ENCODE measurements at places on chromosomes 4 and X.

DNA sequence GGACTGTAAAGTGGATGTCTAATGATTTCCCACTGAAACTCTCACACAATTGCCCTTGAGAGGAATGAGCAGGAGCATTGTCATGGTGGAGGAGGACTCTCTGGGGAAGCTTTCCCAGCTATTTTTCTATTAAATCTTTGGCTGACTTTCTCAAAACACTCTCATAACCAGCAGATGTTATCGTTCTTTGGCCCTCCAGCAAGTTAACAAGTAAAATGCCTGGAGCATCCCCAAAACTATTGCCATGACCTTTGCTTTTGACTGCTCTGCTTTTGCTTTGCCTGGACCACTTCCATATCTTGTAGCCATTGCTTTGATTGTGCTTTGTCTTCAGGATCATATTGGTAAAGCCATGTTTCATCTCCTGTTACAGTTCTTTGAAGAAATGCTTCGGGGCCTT is 120.2 kb upstream of the PDE5A start:
- peak; percentile 93 for DNase-seq

DNA sequence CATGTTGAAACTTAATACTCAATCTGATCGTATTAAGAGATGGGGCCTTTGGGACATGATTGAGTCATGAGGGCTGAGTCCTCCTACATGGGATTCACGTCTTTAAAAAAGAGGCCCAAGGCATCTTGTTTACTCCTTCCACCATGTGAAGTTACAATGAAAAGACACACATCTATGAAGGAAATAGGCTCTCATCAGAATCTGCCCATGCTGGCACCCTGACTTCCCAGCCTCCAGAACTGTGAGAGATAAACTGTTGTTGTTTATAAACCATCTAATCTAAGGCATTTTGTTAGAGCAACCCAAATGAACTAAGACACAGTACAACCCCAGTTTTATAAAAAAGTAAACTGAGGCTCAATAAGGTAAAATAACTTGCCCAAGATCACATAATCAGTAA is 32.3 kb downstream of the PPP3CA start:
- no peak for DNase-seq

DNA sequence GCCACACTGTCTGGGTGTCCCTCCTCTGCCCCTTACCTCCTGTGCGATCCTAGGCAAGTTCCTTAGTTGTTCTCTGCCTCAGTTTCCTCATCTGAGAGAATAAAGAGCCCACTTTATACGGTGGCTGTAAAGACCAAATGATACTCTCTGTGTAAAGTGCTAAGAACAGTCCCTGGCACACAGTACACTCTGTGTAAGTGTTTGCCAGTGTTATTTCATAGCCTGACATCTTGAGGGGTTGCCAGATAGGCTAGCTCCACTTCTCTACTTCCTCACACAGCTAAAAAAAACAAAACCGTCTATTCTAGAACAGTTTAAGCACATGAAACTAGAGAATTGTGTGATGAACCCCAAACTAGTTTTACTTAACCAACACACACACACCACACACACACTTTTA is 17.1 kb downstream of the SPON2 start:
- DNase-seq = no peak

- no peak for DNase-seq
Observed at GRCh38 chr4:43360296-43360695, 467.8 kb downstream of the GRXCR1 start.

GRCh38 chr4:79141530-79141929 is 184.3 kb downstream of the NAA11 start:
- no peak for DNase-seq

GRCh38 chr4:174215961-174216680 is 67.3 kb downstream of the FBXO8 start:
- no peak for DNase-seq

GRCh38 chr4:169215656-169216055 is 55.1 kb downstream of the SH3RF1 start:
- no peak for DNase-seq

DNA sequence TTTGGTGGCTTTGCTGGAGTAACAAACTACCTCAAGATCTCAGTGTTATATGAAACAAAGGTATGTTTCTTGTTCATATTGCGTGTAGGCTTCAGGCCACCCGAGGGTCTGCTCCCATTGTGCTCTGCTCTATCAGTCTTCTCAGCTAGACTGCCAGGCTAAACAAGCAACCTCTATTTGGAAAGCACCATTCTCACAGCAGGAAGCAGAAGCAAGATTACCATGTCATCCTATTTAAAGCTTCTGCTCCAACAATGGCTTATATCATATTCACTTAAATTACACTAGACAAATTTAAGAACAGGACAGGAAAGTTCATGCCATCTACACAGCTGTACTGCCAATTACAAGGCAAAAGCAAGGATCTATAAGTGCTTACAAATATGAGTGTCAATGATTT is 385.8 kb downstream of the PPARGC1A start:
- DNase-seq = no peak

GRCh38 chr4:152369203-152369901 is 166.5 kb downstream of the FBXW7 start:
- no peak for DNase-seq

- no peak for DNase-seq
Observed at GRCh38 chrX:39518476-39519029, 579.2 kb downstream of the BCOR start.

GRCh38 chr4:126144543-126145237 is 829.9 kb downstream of the FAT4 start:
- no peak for DNase-seq

GRCh38 chrX:23811108-23811651 is 28.2 kb downstream of the SAT1 start:
- DNase-seq = no peak

DNA sequence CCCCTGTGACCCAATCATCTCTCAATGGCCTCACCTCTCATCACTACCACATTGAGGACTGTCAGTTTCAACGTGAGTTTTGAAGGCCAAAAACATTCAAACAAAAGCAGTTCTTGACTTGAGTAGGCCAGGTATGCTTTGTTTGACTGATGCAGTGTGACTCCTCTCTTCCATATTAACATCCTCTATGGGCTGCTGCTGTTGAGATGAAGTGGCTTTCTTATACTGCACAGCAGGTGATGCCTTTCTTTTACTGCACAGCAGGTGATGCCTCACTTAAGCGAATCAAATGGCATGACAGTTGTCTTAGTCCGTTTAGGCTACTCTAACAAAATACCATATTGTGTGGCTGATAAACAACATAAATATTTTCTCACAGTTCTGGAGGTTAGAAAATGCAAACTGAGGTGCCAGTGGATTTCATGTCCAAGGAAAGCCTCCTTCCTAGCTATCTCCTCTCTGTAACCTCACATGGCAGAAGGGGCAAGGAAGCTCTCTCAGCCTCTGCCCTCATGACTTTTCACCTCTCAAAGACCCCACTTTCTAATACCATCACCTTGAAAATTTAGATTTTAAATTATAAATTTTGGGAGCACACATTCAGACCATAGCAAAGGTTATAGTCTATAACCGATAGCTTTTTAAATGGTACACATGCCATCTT is 2267.9 kb upstream of the AGA start:
- no peak for DNase-seq

- no peak for DNase-seq
Observed at GRCh38 chr4:2750719-2751605, 5.2 kb downstream of the TNIP2 start.

- no peak for DNase-seq
Observed at GRCh38 chr4:13349096-13349495, 135.0 kb downstream of the RAB28 start.

DNA sequence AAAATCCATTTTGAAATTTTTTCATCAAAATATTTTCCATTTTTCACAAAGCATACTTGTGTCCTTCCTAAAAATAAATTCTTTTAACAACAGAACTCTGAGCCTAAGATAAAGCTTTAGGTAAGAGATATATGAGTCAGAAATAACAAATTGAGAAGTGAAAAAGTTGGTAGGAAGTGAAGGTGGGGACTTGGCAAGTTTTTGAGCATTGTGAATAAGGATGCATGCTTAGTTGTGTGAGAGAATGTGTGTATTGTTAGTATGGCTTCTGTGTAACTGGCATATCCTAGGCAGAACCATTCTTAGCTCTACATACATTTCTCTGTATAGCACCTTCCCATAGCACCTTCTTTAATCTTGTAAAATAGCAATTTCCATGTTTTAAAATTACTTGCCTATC is 6.8 kb downstream of the ASB5 start:
- DNase-seq = no peak

GRCh38 chr4:13703096-13703495 is 75.6 kb upstream of the BOD1L1 start:
- no peak for DNase-seq

GRCh38 chr4:139921429-139922184 is 232.4 kb downstream of the MAML3 start:
- no peak for DNase-seq

DNA sequence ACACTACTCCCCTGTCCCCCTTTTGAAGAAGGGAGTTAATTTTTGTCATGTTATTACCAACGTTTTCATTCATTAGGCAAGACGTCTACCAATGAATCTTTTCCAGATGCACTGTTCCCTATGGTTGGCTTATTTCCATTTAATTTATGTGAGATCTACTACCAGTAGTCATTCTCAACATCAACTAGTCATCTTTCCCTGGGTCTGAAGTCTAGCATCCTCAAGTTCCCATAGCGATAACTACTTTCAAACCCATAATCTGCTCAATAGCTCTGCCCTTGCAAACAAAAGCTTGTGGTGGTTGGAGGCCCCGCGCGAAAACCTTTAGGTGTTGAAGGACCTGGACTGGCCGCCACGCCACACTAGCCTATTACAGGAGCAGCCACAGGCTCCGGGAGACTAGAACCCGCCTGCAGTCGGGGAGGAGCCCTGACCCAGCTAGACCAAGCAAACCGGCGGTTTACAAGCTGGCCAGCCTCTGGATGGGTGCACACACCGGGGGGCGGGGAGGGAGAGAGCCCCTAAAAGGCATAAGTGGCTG is 746 bp downstream of the PPAT start:
- no peak for DNase-seq

GRCh38 chr4:10239982-10240654 is 123.5 kb upstream of the WDR1 start:
- DNase-seq = no peak

DNA sequence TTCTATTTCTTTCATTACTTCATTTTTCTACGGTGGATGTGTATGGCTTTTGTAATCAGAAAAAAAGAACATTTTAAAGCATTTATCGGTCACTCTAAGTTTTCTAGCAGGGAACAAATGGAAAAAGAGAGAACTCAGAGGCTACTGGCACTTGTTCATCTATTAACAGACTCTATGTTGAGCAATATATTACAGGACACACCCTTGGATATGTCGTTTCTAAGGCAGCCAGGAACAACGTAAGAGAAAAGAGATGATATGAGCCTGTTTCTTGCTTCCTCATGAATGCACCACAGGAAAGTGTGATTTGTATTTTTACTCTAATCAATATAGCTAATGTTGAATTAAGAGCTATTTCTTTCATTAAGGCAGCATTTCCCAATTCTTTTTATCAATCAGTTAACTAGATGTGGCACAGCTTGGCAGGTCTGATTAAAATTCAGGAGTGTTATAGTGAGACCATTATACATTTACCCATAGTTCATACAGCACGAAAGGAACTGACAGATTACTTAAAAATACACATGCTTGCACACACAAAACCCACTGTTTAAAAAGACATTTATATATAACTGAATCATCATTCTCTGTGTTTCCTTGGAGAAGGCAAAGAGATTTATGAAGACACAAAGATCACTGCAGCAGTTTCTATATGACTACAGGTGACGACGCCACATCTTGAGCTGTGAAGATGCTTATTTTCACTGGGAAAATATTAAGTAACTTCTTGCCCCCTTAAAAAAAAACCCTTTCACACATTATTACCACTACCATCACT is 13.0 kb downstream of the RAB9B start:
- DNase-seq = no peak

DNA sequence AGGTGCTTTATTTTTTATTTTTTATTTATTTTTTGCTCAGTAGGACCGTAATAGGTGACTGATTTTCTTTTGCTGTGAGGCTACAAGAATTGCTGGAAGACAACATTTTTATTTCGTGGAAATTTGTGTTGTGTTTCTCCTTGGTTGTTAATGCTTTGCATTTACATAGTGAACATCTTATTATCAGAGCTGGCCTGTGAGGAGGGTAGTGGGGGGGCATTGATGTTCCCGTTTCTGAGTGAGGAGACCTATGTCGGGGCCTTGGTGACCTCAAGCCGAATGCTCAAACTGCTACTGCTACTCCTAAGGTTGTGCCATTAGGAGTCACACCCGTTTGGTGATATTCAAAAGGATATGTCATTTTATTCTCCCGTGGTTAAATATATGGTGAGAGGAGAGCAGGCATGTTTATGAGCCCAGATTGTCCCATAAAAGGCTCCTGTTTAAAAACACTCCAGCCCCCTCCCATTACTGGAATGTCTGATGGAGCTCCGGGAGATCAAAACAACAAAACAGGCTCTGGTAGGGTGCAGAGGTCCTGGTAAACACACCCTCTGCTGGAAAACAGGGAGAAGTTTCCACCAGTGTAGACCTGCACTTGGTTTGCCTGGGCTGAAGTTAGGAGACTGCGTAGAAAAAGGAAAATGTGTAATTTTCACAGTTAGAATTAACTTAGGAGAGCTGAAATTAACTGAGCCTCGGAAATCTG is 5.6 kb downstream of the PDGFRA start:
- DNase-seq = no peak

GRCh38 chrX:936979-937769 is 275.3 kb downstream of the CRLF2 start:
- no peak for DNase-seq

DNA sequence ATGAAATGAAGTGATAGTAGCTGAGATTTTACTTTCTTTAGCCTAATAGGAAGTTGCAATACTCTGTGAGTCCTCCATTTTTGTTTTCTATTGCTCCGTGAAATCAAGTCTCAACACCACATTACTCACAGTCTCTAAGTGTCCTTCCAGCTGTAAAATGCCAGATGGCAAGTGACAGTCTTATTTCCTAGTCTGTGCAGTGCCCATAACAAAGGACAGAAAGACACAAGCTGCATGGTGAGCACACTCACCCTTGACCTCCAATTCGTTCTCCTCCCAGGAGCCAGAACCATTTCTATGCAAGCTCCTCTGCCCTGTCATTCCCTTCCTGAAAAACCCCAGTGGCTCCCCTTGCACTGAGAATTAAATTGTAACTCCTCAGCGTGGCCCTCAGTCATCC is 101.6 kb downstream of the PARM1 start:
- DNase-seq = no peak

GRCh38 chrX:49247346-49247745 is 12.1 kb downstream of the CCDC22 start:
- DNase-seq = no peak

DNA sequence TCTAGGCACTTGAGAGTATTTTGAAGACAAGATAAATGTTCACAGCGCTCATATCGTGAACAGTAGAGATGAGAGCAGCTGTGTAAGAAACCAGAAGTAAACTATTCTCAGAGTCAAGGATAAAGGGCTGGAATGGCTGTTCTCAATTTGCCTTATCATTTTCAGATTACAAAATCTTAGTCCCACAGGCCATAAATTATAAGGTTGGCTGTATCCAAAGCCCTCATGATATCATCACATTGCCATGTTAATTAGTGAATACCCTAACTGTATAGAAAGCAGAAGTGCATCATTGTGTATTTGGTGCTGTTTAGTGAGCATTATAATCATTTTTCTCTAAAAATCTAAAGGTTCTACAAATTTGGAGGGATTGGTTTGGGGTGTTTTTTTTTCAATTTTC is 168.9 kb upstream of the EDNRA start:
- DNase-seq = no peak

- no peak for DNase-seq
Observed at GRCh38 chr4:104975617-104976016, 171.1 kb upstream of the TET2 start.
